Naive thymus-derived CD8-positive, alpha-beta T cell (primary cell): ENCODE measurements at places on chromosomes 1 and 21. TPM values are rescaled to one million over a fixed set of nuclear protein-coding genes. Genes with fewer than 3 reads are reported as not detected.

Gene MIXL1
- total RNA-seq = not detected

Gene ZNF695
- total RNA-seq = not detected

Gene UBE2U
- not detected for total RNA-seq

Gene HUNK
- 0.23 TPM for total RNA-seq
